ENCODE measurements at places on chromosomes 11 and 22.

DNA sequence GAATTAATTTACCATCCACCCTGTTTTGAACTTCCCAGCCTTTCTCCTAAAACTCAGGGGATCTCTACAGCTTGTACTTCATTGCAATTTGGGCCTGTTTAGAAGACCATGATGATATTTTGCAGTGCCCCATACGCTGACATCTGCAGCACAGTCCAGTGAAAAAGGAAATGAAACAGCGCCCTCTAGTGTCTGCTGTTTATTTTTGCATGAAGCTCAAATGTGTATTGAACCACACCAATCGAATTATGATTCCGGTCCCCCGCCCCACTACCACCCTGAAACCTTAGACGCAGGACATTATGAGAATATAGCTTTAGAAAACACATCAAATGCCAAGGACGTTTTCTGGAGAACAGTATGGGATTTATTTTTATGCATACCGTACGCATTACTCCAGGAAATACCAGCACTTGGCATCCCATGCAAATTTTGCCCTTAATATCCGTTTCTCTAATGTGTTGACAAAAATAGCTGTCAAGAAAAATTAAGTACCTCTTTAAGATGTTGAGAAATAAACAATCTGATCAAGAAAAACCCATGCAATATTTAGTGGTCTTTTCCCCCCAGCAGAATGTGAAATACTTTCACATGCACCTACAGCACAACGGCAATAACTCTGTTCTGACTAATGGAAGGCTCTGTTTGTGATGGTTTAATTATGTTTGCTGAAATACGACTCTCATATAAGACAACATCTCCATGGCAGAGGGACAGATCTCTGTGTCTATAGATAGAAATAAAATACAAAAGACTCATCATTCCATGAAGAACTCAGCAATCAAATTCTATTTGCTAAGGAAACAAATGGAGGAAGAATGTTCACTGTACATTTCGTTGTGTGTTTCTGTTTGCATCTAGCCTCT lies 93.9 kb downstream of the TECTA start:
- peak; percentile 82 for DNase-seq

- DNase-seq, result no peak
Measured at GRCh38 chr11:13958641-13959400, 3.7 kb upstream of the SPON1 start.

DNA sequence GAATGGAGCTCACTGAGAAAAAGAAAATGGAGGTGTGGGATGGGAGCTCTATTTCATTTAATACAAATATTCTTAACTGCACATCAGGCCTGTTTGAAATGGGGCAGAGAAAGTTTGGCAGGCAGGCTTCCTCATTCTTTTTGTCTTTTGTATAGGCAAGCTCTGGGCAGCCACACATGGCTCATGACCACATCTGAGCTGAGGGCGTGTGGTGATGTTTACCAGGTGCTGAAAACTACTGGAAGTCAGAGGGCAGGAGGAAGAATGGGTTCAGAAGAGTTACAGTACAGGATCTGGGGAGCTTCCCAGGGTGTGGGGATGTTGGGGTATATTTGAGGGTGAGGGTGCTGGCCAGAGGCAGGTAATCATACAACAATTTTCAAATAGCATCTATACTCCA lies 66.3 kb upstream of the NAV2 start:
- DNase-seq, result no peak

- no peak for DNase-seq
Measured at GRCh38 chr11:88377646-88378045, 40.1 kb upstream of the CTSC start.

GRCh38 chr22:37260901-37261336 lies 16.9 kb upstream of the RAC2 start:
- peak; percentile 74 for DNase-seq

DNA sequence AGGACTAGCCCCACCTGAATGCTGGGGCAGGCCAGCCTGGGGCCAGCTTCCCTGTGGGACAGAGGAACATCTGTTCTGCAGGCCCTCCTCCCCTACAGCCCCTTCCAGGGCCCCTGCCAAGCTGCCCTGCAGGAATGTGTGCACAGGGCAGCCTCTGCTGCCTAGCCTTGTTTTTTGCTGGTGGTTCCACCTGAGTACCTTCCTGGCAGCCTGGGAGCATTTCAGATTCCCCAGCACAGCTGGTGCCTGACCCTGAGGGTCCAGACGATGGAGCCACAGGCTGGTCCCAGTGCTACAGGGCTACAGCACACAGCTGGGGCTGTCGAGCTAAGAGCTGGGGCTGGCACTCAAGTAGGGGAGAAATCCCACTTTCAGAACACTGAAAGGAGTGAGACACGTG lies 22.3 kb upstream of the GPR83 start:
- DNase-seq, result no peak

GRCh38 chr11:862696-863022 lies 20.0 kb downstream of the TSPAN4 start:
- no peak for DNase-seq

DNA sequence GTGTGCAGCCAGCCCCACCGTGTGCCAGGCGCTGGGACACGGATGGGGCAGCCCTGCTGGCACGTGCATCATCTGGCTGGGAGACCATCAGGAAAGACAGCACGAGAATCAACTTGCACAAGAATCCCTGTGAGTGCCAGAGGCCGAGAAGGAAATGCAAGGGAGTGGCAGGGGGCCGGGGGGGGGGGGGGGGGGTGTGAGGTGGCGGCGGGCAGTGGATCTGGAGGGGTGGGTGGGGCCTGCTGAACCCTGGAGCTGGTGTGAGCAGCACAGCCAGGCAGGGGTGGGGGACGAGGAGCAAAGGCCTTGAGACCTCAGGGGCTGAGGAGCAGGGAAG lies 14.0 kb upstream of the FLRT1 start:
- no peak for DNase-seq

GRCh38 chr22:47589271-47590250 lies 827.1 kb downstream of the TBC1D22A start:
- DNase-seq, result no peak

DNA sequence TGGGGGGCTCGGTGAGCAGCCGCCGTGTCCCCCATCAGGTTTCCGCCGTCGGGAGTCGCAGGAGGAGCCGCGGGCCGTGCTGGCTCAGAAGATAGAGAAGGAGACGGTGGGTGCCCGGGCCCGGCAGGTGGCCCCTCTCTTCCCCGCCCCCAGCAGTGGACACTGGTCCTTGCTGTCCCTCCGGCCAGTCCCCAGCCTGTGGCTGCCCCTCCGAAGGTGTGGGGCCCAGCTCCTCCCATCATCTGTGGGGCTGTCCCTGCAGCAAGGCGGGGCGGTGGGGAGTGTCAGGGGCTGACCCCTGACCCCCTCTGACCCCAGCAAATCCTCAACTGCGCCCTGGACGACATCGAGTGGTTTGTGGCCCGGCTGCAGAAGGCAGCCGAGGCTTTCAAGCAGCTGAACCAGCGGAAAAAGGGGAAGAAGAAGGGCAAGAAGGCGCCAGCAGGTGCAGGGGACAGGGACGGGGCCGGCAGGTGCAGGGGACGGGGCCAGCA lies 15.3 kb downstream of the EPS8L2 start:
- no peak for DNase-seq

DNA sequence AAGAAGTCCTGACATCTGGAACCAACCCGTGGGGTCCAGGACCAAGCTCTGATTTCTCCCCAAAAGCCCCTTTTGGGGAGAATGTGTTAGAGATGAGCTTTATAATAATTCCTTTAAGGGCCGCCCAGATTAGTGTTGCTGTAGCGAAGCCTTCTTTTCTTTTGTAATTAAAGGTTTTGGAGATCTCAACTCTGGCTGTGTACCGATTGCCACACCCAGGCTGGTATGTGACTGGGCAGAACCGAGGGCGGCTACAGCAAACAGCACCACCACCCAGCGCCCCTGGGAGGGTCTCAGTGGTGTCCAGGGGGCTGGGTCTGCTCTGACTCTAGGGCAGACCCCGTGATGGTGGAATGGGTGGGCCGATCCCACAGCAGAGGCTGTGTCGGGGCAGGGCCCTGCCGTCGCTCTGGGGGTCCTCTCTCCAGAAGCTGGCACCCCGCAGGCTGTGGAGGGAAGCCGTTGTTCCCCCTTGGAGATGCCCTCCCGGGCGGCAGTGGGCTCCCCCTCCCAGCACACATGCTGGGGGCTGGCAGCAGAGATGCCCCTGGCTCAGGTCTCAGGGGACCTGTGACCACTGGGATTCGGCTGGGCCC lies 31.0 kb downstream of the TPCN2 start:
- no peak for DNase-seq

DNA sequence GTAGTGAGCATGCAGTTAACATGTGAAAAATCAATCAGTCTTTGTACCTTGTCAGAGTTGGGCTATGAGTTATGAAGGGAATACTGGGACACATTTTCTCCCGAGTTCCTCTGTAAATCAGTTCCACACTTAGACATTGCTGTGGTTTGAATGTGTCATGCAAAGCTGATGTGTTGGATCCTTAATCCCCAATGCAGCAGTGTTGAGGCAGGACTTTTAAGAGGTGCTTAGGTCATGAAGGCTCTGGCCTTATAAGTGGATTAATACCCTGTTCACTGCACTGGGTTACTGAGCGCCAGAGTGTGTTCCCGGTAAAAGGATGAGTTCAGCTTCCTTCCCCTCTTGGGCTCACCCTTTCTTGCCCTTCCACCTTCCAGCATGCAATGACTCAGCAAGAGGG lies 742.1 kb upstream of the TENM4 start:
- DNase-seq, result no peak

DNA sequence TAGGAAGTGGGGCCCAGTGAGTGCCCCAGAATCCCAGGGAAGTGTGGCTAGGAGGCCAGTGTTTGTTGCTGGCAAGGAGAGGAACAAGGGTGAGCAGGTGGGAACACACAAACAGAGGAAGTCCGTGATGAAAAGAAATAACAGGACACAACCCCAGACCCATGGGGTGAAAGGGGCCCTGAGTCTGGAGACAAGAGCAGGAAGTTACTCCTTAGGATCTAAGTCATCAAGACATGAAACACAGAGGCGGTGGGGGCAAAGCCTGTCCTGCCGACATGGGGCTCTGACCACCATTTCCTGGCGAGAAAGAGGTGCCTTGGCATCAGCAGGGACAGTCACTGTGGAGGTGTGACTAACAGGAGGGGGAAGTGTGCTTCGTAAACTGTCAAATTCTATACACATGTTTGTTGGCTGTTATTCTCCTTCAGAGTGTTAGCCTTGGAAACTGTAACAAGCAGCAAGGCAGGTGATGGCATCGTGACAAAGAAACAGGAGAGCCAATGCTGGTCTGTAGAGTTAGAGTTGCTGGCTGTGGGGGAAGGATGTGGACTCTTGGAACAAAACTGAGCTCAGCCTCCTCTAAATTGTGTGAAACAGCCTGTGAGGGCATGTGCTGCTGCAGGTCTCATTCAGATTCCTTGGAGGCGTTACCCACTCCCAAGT lies 21.7 kb downstream of the CHST1 start:
- no peak for DNase-seq

DNA sequence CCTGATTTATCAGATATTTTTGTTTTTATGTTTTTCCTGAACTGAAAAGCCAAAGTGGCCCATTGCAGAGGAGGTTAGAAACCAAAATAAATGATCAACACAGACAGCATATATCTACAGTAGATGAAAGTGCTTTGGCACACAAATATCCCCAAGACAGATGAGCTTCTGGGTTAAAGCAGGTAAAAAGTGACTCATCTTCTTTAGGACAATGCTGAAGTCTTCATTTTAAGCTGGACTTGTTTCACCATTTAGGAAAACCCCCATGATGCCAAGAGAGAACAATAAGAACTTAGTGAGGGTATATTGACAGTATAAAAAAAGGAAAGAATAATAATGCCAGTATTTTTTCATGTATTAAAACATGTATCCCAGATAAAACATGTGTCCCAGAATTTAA lies 100.8 kb upstream of the OR9G4 start:
- DNase-seq, result no peak

- DNase-seq, result no peak
Measured at GRCh38 chr11:120261931-120262330, 22.0 kb downstream of the POU2F3 start.

DNA sequence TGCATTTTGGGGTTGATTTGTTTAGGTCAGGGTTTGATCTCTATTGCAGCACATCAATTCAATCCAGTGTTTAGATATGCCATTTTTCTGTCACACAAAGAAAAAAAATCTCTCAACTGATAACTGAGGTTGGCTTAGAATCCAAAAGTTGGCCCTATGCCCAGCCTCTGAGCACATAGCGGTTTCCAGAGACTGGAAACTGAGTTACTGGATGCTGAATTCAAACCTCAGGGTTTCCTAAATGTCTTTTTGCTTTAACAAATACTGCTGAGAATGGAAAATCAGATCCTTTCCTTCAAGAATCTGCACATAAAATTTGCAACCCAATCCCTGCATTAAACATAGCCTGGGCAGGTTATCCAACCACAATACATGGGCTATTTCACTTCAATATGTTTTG lies 4.0 kb downstream of the P4HA3 start:
- DNase-seq, result no peak

DNA sequence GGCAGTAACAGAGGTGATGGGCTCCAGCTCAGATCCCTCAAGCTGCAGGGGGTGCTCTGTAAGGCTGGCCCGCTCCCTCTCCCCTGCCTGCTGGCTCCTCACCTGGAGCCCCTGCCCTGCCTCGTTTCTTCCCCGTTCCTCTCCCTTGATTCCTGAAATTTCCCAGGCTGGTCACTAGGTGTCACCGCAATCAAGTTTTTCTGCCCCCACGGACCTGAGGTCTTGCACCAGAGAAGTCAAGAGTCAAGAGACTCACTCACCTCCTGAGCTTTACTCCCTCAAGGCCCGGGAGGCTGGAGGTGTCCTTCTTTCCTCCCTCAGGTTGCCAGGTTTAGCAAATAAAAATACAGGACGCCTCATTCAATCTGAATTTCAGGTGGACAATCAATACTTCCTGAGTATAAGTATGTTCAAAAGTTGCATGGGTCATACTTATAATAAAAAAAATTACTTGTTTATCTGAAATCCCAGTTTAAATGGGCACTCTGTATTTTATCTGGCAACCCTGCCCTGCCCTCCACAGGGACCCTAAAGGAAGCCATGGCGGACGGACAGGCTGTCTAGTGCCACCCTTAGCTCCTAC lies 69.2 kb downstream of the SCUBE1 start:
- peak; percentile 81 for DNase-seq

DNA sequence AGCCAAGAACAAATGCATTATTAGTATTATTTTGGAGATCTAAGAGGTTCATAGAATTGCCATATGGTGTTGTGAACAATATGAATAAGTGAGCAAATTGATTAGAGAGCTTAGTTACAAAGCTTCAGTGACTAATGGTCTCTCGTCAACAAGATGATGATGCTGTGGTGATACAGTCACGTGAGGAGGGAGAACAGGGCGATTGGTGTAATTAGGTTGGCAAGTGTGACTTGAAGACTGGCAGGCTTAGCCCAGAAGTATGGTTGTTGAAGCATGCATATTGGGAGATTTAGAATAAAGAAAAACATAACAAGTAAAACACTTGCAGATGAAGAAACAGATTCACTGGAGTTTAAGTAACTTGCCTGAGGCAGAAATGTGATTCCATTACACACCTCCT lies 100.6 kb upstream of the SORL1-AS1 start:
- no peak for DNase-seq

Data from GM12865 (cell line).